ENCODE measurements at places on chromosomes 7 and 10.

DNA sequence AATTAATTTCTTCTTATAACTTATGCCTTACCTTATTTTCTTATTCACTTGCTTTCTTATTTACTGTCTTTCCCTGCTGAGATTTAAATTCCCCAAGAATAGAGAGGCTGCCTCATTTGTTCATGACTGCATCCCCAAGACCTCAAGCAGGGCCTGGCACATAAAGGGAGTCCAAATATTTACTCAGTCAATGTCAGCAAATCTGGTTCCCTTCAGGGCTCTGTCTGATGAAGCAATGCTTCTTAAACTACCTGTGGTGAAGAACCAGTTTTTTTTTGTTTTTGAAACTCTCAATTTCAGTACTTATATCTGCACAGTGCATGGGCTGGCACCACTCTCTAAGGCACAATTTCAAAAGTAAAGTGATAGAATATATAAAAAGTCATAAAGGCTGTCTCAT lies 4.7 kb downstream of the ZNF239 start:
- DNase-seq, result no peak

GRCh38 chr10:20809631-20810030 lies 87.5 kb downstream of the NEBL start:
- no peak for DNase-seq

- DNase-seq, result no peak
Observed at GRCh38 chr10:71229726-71230655, 17.6 kb downstream of the UNC5B start.

DNA sequence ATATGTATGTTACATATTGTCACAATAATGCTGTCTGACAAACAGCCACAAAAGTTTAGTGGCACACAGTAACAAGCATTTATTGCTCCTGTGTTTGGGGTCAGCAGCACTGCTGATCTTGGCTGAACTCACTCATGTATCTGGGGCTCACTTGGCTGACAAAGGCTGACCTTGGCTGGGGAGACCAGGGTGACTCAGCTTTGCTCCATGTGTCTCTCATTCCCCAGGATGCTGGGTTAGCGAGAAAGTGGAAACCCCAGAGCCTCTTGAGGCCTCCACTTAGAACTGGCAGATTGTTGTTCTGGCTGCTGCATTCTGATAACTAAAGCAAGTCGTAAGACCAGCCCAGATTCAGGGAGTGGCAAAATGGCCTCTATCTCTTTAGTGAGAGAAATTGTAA lies 217.3 kb upstream of the HABP2 start:
- DNase-seq, result no peak

- no peak for DNase-seq
Observed at GRCh38 chr10:35089611-35090161, 455 bp downstream of the CUL2 start.

DNA sequence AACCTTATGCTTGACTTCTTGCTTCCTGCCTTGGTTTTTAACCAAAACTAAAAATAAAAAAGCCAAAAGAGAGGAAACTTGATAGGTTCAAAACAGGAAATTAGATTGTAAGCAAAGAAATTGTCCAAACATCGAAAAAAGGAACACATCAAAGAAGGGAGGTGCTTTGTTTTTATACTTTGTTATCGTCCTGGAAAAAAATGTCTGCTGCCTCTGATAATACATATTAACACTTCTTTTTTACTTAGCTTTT lies 286.6 kb upstream of the C7orf33 start:
- no peak for DNase-seq

GRCh38 chr10:70053218-70053840 lies 683 bp downstream of the MACROH2A2 start:
- DNase-seq, result no peak

DNA sequence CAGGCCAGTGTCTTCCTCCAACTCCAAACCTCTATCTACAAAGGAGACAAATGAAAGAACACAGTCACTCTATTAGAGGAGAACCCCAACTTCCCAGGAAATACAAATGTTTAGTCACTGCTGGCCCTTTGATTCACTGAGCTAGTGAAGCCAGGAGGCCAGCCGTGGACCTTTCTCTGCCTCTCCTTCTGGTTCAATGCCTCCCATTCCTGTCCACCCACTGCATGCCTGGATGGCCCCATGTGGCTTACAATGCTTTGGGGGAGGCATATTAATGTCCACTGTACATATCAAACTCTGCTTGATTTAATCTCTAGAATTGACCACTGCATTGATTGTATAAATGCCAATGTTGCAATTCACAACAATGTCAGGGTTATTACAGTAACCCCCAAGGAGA lies 687.3 kb downstream of the KCNMA1 start:
- no peak for DNase-seq

DNA sequence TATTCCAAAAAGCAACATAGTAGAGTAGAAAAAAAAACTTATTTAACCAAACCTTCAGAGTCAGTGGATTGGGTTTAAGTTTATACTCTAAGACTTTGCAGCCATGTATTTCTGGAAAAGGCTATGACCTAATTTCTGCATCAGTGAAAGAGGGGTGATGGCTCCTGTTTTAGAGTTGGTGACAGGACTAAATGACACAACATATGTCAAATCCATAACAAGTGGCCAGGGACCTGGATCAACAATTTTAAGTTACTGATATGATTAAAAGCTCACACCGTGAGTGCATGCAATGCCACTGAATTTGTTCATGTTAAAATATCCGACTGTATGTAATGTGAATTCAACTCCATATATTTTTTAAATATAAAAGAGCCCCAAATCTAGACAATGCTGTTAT lies 390.6 kb downstream of the TNS3 start:
- DNase-seq, result no peak

- DNase-seq, result no peak
Observed at GRCh38 chr10:103090911-103091310, 102.2 kb downstream of the NT5C2 start.

DNA sequence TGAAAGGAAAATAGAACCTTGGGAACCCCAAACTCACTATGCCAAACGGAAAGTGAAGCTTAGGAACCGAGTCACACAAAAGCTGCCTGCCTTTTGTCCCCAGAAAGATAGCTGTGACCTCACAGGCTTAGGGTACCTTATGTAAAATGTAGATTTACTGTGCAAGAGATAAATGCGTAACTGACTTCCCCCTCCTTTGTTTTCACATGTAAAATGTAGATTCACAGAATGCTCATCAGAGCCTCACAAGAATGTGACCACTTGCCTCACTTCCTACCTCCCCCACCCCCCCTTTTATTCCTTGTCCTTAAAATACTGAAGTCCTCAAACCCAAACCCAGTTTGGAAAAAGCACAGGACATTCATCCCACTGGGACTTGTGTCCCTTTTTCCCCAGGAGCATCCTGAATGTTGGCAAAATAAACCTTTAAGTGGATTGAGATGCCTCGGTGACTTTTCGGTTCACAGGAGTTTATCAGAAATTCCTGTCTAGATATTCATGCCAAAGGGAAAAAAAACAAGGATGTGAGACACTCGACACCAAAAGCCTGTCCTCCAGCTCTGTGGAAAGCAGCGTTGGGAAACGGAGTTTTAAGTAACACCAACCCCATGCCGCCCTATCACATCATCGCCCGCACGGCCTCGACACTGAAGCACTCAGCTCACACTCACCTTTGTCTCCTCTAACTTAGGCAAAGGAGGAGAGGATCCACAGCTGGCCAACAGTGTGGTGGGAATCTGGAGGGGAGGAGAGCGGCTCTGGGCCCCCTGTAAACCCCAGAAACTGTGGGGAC lies 45.9 kb downstream of the SVIL start:
- peak; percentile 54 for DNase-seq

GRCh38 chr7:75694638-75695399 lies 43.9 kb downstream of the HIP1 start:
- DNase-seq, result no peak
